ENCODE measurements at places on chromosomes 13 and 19.

- no peak for DNase-seq
Measured at GRCh38 chr19:1488282-1488601, 1.9 kb downstream of the PCSK4 start.

DNA sequence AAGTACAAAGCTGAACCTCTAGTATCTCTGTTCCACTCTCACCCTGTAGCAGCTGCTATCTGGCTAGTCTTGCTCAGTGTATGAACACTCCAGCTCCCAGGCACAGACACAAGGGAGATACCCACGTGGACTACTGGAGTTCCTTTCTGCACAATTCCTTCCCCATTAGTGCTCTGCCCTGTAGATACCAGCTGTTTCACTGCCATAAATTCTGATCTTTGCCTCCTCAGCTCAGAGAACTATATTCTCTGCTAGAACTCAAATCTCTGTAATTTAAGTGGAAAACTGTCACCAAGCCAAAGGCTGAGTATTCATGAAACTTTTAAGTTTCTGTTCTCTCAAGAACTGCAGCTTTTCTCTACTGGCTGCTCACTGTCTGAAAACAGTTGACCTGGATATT is 273.7 kb downstream of the DIAPH3 start:
- no peak for DNase-seq

- DNase-seq: no peak
Measured at GRCh38 chr13:109933476-109933875, 147.1 kb upstream of the IRS2 start.

DNA sequence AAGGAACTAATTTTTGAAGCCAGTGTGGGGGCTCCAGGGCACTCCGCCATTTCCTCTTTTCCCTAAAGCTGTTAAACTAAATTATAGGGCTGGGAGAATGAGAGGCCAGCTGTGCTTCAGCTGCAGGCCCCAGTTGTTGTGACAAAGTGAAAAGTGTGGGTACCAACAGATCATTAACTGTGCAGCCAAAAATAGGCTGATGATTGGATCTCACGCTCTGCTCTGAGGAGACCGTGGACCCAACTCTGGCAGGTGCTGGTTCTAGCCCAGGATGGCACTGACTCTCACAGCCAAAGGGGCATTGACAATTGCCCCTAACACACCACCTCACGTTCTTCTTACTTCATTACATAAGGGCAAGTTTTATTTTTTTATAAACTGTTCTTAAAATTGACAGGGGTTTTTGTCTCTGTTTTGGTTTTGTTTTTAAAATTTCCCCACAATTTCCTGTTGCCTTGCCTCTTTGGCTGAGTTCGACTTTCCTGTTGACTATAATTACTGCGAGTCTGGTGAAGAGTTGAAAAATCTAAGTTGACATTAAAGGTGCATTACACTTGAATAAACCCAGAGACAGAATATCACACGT is 391.0 kb downstream of the FGF9 start:
- no peak for DNase-seq

GRCh38 chr13:76715621-76716020 is 170.6 kb downstream of the KCTD12 start:
- DNase-seq: no peak

GRCh38 chr13:24215732-24216131 is 55.2 kb downstream of the SPATA13 start:
- peak; percentile 36 for DNase-seq

GRCh38 chr19:10184636-10185035 is 10.1 kb downstream of the DNMT1 start:
- no peak for DNase-seq

DNA sequence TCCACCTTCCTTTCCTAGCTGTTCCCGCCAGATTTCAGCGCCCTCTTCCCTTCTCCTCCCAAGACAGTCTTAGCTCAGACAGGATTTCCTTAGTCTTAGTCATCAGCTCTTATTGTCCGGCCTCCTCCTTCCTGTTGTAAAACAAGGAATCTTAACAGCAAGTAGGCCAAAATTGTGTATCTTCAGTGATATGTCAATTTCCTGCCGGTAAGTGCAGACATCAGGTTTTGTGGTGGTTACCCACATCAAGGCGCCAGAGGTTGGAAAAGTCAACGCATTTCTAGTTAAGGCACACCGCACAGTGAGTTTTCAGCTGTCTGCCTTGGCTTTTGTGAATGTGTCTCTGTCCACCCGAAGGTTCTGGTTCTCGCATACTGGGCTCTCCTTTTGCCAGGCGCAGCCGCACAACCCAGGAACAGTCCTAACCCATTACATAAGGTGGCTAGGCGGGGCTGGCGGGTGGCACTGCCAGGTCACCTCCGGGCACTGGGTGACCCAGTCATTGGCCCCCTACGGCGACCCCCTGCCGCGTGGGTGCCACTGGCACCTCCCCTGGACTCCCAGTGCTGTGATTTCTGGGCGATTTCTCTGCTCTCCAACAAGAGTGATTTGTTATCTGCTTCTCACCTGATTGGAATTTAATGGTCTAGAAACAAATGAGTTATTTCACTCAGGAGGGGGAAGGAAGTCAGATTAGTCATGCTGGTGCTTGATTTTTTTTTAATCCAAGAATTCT is 12.9 kb downstream of the COL4A2 start:
- DNase-seq: peak; percentile 78

GRCh38 chr13:34897220-34897619 is 44.9 kb upstream of the NBEA start:
- no peak for DNase-seq

DNA sequence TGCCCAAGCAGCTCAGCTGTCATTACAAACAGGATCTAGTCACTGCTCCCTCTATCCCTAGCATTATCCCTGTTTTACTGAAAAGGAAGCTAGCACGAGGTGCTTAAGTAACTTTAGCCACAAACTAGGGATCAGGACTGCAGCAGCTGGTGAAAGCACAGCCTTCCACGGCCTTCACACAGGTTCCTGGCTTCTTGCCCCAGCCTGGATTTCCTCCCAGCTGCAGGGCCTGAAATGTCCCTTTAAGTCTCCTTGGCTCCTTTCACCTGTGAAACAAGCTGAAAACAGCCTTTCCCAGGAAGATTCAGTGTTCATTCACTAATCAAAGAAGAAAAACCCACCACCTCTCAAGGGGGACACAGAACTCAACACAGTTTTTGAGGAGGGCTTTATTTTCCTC is 754.5 kb downstream of the DIAPH3 start:
- no peak for DNase-seq

GRCh38 chr19:10000171-10000826 is 10.0 kb downstream of the COL5A3 start:
- peak; percentile 88 for DNase-seq

GRCh38 chr19:5772416-5772815 is 12.1 kb downstream of the PRR22 start:
- no peak for DNase-seq

GRCh38 chr13:108680011-108680410 is 50.6 kb downstream of the MYO16 start:
- no peak for DNase-seq

- no peak for DNase-seq
Measured at GRCh38 chr19:56993851-56994250, 125.9 kb upstream of the USP29 start.

DNA sequence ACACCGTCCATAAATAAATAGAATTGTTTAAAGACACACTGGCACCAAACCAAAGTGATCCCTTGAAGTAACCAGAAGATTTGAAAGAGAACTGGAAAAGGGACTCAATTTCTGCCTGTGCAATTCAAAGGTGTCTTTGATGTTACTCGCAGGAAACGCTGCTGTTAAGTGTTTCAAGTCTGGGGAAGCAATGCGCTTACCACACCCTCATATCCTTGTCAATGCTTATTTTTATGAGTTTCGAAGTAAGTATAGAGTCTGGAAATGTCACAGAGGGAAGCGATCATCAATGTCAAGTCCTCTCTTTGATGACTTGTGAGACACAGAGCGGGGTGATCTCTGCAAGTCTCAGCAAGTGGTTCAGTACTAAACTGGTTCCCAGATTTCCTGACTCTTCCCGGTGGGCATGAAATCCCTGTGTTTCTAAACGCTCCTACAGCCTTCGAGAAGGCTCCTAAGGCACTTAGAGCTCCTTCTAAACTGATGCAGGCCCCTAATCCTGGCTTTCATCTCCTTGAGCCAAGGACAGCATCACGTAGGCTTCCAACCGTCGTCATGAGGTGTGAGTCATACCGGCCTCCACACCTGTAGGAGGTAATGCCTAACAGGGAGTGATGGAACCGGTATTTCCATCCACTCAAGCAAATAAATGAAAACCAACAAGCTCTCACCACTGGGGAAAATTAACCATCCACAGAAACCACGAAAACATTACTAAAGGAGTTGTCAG is 22.8 kb downstream of the SYDE1 start:
- DNase-seq: no peak

GRCh38 chr13:50082426-50083281 is 67.4 kb downstream of the KCNRG start:
- DNase-seq: peak; percentile 23

DNA sequence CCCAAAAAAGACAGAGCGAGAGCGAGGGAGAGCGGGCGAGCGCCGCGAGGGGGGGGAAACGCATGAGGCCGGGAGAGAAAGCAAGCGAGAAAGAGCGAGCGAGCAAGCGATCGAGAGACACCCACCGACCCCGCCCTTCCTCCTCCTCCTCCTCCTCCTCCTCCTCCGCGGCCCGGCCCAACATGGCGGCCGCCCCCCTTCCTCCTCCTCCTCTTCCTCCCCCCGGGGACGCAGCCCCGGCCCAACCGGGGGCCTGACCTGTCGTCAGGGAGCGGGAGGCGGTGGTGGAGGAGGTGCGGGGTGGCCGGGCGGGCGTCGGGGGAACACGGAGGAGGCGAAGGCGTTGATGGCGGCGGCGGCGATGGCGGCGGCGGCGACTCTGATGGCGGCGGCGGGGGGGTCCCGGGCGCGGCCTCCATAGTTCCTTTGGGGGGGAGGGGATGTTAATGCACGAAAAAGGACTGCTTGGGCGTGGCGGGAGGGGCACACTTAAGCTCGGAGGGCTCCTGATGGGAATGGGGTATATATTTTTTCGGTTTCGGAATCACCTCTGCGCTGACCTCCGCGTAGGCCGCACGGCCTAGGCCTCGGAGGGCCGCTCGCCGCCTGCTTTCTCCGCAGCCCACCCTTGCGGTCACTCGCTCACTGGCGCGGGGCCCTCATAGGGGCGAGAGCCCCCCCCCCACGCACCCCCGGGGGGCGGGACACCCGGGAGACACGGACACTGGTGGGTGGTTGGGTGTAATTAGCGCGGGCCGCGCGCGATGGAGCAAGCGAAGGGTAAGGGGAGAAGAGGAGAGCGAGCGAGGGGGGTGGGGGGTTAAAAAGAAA is 1.2 kb downstream of the ZC3H4 start:
- DNase-seq: peak; percentile 81

- peak; percentile 73 for DNase-seq
Measured at GRCh38 chr19:18789883-18790565, 1.1 kb downstream of the COMP start.

DNA sequence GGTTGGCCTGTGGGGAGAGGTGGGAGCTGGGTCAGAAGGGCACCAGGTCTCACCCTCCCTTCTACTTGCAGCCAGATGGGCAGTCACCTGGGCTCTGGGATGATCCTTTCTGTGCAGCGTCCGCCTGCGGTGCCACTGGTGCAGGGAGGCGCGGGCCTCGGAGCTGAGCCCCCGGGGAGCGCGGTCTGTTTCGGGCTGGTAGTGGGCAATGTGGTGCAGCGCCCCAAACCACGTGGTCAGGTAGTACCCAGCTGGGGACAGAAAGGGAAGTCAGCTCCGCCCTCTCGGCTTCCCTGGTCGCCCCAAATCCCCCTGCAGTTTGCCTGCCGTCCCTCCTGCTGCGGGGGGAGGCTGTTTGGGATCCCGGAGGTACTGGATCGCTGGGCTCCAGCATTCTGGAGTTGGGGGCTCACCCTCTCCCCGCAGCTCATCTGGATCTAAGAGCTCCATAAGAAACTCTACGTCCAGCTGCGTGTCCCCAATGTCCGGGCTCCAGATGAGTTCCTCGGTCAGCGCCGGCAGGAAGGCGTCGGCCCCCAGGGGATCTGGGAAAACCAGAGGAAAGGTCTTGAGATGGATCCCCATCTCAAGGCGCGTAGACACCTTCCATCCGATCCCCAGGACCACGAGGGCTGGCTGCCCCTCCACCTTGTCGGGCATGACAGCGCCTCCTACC is 8.8 kb downstream of the RINL start:
- no peak for DNase-seq

DNA sequence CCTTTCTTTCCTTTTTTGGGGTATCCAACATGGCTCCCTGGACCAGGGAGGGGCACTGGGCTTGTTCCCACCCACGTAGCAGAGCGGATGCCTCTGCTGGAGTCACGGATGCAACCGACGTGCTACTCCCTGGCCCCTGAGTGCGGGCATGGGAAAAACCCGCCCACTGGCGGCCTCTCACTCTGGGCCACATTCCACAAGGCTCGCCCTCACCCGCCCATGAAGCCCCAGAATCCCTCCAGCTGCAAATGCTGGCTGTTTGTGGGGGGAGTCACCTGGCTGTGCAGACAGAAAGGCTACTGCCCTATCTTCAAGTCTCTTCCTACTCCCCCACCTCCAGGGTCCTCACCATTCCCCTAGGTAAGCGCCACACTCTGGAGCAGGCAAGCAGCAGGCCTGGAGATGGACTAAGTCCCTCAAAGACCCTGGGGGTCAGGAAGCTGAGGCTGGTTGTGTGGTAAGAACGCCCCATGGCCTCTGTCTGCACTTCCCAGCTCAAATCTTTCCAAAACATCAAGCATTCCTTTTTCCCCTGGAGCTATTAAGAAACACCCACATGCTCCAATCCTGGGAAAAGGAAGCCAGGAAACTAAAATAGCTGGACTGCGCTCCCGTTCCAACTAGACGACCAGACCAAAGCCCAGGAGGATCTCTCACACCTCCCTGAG is 17.9 kb upstream of the EPHX3 start:
- DNase-seq: peak; percentile 91

DNA sequence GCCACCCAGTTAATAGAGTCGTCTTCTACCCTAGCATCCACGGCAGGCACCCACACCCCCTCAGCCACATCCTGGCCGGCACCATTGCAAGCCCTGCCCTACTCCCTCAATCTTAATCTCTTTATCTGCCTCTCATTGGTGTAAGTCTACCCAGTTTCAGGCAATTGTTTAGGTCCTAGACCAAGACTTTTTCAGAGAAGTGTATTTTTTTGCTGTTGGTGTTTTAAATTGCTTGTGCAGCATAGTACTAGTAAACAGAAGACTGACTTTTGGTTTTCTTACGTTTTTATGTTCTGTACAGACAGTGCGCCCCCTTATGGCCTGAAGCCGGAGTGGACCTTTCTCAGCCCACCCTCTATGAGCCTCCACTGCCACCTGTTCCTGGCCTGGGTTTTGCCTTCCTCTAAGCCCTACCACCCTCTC is 2.3 kb upstream of the LCP1 start:
- no peak for DNase-seq

DNA sequence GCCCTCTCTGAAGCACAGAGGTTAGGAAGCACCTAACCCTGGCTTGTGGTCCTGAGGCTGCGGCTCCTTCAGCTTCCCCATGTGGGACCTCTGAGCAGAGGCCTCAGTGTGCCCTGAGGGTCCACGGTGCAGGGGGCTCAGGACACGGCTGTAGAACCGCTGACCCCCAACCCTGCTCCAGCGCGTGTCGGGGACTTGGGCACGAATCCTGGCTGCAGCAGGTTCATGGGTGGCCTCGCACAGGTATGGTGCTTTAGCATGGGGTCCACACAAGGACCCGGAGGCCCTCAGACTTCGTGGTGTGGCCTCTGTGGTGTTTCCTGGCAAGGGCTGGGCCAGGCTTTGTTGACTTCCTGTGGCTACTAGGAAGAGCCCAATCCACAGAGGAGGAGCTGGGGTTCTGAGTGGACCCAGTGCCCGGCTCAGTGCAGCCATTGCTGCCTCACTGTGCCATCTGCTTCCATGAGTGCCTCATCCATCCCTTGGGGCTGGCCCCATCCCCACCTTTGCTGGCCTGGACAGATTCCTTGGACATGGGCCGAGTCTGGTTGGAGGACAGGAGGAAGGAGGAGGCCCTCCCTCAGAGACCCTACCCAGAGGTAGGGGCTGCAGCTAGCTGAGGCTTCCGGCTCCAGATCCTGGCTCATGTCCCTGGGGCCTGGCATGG is 24.5 kb downstream of the ZBTB7A start:
- no peak for DNase-seq
